ENCODE measurements at places on chromosomes 5 and 9.
A peak's percentile ranks its signal among the peaks of the same experiment; 100 is the strongest.

DNA sequence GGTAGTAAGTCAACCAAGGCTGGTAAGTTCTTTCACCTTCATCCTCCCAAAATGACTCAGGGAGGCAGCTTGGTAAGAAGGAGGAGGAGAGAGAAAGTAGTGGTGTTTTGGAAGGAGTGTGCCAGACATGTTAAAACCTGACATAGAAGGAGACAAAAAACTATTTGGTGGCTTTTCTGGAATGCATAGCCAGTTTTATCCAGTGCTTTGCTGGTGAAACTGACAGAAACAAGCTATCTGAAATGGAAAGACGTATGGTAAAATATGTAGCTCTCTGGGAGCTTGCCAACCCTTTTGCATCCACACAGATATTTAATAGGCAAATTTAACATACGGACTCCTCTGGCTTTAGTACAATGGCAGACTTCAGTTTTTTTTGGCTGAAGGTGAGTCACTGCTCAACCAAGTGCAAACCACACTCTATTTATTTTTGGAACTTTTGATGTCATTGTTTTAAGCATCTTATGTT is 45.4 kb downstream of the RAB14 start:
- DNase-seq, result no peak

GRCh38 chr5:159660401-159660800 is 255.9 kb upstream of the ADRA1B start:
- no peak for DNase-seq

GRCh38 chr9:29389421-29389820 is 1816.1 kb upstream of the C9orf72 start:
- no peak for DNase-seq

- DNase-seq, result no peak
Observed at GRCh38 chr5:128014578-128014977, 69.0 kb upstream of the SLC12A2 start.

DNA sequence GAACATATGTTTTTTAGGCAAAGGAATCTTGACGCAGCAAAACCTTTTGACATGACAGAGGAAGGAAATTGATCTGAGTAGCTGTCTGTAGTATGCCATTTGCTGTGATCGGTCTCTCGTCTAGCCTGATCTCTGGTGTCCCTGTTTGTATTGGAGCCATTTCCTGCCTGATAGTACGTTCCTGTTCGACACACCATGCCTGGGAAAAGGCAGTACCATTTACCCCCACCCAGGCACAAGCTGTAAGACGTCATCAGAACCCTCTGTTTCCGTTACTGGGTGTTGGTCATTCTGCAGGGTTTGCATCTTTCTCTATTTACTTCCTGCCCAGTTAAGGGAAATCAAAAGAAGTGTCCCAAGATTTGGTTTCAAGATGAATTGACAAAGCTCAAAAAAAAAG is 129.7 kb downstream of the CEMIP2 start:
- no peak for DNase-seq

- DNase-seq, result no peak
Observed at GRCh38 chr9:123631862-123632261, 275.9 kb downstream of the CRB2 start.

DNA sequence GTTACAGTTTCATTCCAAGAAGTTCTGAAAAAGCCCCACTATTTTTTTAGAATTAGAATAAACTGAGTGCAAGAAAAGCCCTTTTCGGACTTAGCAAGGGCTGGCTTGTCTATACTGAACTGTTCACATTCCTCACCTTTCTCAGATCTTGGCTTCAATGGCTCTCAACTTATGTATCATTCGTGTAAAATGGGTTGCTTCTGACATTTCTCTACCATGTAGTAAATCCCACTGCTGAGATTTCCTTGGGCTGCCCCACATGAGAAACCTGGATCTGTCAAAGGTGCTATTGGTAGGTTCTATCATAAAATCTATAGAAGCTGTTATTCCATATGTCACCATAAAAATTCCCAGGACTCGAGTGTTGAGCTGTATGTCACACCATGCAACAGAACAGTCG is 454.3 kb downstream of the CTNND2 start:
- no peak for DNase-seq

- DNase-seq, result no peak
Observed at GRCh38 chr9:122988920-122989621, 44.4 kb upstream of the GPR21 start.

GRCh38 chr9:125525921-125526631 is 180.9 kb downstream of the MAPKAP1 start:
- DNase-seq, result no peak

DNA sequence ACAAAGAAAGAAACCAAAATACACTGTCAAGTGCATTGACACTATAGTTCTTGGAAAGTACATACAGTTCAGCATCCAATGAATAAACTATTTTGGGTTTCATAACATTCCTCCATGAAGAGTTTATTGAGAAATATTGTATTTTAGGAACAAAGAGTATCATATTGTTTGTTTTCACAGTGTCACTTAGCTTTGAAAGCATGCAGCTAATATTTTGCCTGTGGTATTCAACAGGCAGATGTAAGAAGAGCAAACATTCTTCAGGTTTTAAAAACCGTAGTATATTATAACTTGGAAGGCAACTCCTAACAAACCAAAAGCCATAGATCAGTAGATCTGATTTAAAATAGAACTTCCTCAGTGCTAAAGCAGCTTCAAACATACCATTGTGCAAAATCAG is 4.5 kb downstream of the PRELID2 start:
- DNase-seq, result no peak

- no peak for DNase-seq
Observed at GRCh38 chr5:74103131-74104023, 477.4 kb downstream of the ARHGEF28 start.

GRCh38 chr9:23314247-23314646 is 511.8 kb downstream of the ELAVL2 start:
- DNase-seq, result no peak

DNA sequence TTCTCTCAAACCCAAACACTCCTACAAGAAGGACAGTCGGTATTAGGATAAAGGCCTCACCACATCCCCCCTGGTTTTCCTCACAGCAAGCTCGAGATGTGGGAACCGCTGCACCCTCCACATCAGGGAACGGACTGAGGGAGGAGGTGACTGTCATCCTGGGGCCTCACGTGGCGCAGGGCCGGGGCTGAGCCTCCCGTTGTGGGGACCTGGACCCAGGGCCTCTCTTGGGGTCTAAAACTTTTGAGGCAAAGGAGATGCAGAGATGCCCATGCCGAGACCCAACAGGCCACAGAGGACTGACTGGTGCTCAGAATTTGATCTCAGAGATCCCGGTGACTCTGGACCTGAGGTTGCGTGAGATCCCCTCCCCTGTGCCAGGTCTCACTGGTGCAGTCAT is 72.7 kb downstream of the MRPL36 start:
- DNase-seq, result no peak

DNA sequence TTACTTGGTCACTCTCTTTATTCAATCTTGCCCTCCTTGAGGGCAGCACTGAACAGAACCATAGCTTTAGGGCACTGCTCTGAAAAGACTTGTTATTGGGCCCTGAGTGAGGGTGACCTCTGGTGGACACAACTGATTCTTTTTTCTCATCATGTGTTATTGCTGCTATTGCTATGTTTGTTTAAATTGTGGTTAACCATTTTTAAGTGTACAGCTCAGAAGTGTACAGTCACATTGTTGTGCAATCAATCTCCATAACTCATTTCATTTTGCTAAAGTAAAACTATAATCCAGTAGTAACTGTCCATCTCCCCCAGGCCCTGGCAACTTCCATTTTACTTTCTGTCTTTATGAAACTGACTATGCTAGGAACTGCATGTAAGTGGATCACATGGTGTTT is 351.1 kb upstream of the RIOK2 start:
- no peak for DNase-seq

- DNase-seq, result no peak
Observed at GRCh38 chr5:13866792-13867191, 77.7 kb downstream of the DNAH5 start.

DNA sequence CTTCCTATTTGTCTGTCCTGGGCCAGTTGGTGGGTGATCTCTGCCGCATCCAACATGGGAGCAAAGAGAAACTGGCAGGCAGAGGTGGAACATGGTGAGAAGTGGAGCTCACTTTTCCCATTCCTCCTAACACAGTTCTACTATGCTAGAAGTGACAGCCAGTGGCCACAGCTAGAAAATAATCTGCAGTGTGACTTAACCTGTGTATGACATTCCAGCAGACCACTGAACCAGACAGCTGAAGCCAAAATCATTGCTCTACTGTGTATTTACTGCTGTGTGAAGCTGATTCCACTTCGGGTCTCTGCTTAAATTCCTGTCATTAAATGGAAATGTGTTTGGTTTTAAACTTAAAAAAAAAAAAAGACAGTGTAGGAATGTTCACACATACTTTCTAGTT is 523.0 kb downstream of the MTRR start:
- DNase-seq, result no peak

GRCh38 chr9:2013743-2014475 is 1.2 kb upstream of the SMARCA2 start:
- DNase-seq, result no peak

DNA sequence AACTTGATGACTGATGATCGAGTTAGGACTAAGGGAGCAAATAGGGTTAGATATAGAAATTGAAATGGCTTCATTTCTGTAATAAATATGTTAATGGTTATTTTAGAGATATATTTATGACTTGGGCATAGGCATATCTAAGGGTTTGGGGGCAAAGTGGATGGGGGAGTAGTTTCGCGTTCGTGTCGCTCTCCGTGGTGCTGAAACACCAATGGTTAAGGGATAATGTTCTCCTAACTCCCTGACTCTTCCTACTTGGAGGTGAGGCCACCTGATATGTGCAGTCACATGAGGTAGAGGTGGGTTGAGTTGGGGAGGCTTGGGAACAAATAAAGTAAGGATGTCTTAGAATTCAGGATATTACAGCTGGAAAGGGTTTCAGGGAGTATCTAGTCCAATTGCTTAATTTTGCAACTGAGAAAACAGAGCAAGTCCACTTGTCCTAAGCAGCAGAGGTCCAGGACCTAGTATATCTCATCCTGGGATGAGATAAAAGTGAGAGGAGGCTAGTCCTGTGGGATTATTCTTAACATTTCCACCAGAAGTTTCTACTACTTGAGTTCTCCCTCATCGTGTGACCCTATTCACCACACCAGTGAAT is 44.0 kb upstream of the MAP1B start:
- DNase-seq, result no peak

GRCh38 chr9:97572892-97573365 is 60.2 kb downstream of the TSTD2 start:
- DNase-seq, result no peak

DNA sequence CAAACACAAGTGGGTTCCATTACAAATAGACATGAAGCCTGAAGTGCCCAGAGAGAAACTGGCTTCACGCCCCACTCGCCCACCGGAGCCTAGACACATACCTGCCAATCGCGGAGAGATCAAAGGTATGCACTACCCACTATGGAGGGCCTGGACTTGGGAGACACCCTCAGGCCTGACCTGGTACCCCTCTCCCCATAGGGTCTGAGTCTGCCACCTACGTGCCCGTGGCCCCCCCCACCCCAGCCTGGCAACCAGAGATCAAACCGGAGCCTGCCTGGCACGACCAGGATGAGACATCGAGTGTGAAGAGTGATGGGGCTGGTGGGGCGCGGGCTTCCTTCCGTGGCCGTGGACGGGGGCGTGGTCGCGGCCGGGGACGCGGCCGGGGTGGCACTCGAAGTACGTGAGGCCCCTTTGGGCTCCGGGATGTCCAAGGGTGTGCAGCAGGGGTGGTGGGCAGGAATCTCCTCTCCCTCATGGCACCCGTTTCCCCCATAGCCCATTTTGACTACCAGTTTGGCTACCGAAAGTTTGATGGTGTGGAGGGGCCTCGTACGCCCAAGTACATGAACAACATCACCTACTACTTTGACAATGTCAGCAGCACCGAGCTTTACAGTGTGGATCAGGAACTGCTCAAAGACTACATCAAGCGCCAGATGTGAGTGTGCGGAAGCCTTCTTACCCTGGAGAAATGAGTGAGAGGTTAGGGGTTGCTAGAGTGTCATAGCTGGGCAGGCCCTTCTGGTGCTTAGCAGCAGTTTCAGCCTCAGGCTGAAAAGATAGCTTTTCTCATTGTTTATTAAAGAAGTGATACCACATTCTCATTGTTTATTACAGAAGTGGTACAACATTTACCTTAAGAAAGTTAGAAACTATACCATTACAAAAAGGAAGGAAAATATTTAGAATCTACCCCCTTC is 38.7 kb downstream of the LARP1 start:
- DNase-seq, result no peak

- no peak for DNase-seq
Observed at GRCh38 chr5:179724163-179724562, 8.5 kb upstream of the MAML1 start.

DNA sequence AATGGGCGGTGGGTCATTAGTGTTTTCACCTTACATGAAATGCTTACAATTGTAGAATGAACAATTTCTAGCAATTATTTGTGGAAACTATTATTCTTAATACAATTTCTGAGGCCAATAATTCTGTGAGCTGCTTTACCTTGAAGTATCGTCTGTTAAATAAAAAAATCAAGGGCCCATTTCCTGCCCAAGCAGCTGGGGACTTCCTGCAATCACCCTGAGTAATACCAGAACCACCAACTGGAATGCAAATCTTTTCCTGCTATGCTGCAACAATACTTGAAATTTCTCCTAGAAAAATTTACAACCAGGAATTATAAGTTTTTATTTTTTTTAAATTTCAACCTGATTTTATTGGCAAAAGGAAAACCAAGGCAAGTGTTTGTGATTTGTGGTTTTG is 52.6 kb downstream of the ADAMTS16 start:
- no peak for DNase-seq

DNA sequence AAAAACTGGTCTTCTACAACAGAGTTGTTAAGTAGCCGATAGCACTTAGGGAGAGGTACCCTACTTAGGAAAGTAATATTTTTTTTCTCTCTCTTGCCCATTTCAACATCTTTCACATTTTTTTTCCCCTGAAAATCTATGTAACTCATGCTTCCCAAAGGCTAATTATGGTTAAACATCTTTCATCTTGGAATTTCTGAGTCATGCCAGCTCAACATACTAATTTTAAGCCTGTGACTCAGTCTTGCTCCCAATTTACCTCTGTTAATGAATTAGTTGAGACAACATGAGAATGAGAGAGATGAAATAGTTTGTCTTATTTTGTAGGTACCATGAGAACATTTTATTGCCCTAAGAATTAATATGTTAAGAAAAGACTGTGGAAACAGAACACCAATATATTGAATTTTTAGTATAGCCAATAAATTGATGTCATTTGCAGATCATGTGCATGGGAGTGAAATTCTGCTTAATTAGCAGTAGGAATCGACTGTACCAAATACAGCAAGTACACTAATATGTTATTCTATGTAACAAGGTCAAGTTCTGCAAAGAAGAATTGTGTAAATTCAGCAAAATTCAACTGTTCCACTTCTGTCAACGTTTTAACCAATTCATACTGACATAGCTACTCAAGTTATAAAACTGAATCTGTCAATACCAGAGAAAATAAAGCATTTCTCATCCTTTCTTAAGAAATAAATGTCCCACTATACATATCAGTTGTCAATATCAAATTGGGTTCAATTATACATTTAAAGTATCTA is 550.0 kb downstream of the PTPRD start:
- no peak for DNase-seq

- DNase-seq, result peak; percentile 29
Observed at GRCh38 chr5:73763300-73764032, 137.5 kb downstream of the ARHGEF28 start.
